ENCODE measurements at places on chromosomes 3 and 15.

DNA sequence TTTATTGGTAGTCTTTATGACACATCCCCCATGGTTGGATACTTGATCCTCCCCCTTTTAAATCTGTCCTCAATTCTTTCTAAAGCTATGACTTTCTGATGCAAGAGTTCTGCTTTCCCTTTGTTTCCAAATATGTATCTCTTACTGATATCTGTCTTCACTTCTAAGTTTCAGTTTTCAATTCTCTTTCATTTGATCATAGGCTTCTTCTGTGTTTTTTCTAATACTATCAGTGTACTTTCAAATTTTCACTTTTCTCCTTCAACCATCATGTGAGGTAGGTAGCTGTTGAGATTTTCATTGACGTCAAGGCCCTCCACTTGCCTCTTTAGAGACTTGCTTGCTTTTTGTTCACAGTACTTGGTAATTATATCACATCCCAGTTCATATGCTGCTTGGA lies 436.5 kb downstream of the CNTN4 start:
- no peak for DNase-seq

GRCh38 chr15:82132096-82132495 lies 86.3 kb upstream of the MEX3B start:
- no peak for DNase-seq

DNA sequence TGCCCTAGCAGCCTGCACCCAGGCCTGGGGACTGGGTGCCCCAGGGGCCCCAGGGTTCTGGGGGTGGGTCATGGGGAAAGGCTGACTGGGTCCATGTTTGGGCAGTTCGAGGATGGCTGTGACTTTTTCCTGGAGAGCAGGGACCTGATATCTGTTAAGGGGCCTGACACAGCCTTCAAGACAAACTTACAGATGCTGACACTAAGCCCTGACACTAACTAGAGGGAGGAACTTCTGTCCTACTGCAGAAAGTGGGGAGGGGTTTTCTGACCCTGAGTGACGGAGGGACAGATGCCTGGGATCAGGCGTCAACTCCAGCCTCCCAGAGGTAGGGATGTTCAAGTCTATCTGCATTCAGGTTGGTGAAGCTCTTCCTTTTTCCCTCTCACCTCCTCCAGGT lies 45.0 kb upstream of the SLC6A11 start:
- no peak for DNase-seq

- DNase-seq, result no peak
These were observed 78.3 kb downstream of the EEFSEC start for GRCh38 chr3:128231606-128232005.

DNA sequence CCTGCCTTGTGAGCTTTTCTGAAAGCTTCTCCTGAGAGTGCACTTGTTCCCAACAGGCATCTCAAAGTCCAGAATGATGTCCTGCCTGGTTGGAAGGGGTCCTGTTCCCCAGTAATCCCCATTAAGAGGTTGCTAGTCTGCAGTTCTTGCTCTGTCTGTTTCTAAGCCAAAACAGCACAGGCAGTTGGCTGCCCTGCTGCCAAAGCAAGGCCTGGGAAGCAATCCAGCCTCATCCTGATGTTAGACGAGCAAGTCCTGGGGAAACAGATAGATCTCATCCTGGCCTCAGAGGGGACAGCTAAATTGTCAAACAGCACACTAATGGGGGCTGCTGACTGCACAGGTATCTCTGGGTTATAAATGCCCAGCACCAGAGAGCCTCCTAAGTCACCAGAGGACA lies 198.0 kb downstream of the EPHB1 start:
- no peak for DNase-seq

DNA sequence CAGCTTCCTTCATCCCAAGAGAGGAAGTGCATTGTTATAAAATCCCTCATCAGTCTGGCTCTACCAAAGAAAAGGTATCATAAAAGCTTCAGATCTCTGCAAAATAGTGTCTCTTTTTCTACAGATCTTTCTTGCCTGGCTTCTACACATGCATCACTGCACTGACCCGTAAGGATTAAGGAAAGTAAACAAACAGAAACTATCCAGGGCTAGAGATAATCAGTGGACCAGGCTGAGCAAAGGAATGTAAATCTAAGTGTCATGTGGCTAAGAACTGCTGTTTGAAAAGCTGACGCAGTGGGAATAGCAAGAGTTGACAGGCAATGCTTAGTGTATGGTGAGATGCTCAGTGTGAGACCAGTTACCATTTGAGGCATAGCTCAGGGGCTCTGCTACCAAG lies 339.7 kb downstream of the IL5RA start:
- DNase-seq, result no peak

DNA sequence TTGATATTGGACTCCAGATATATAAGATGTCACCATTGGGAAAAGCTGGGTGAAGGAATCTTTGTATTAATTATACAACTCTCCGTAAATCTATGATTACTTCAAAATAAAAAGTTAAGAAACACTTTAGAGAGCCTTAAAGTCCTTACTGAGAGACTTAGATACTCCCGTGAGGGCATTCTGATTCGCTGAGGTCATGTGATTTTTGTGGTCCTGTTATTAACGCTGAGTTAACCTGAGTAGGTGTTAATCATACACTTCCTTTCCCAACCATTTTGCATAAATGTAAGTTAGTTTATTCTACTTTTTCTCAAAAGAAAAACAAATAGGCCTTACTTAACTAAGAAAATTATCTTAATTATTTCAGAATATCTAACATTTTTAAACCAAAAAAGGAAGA lies 67.1 kb upstream of the LMOD3 start:
- no peak for DNase-seq

DNA sequence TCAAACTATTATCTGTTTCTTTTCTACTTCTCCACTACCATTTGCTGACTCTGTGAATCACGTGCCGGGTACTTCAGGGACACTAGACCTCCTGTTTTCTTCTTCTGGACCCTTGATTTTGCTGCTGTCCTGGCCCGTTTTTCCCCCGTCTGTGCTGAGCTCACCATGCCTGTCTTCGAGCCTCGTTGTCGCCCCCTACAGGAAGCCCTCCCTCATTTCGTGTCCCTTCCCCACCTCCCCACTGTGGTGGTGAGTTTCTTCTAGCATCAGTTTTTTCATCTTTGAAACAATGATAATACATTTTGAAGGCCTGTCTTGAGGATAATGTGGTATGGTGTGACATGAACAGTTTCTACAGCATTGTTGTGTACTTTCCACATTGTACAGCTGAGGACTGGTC lies 12.8 kb downstream of the GABRG3 start:
- DNase-seq, result no peak

DNA sequence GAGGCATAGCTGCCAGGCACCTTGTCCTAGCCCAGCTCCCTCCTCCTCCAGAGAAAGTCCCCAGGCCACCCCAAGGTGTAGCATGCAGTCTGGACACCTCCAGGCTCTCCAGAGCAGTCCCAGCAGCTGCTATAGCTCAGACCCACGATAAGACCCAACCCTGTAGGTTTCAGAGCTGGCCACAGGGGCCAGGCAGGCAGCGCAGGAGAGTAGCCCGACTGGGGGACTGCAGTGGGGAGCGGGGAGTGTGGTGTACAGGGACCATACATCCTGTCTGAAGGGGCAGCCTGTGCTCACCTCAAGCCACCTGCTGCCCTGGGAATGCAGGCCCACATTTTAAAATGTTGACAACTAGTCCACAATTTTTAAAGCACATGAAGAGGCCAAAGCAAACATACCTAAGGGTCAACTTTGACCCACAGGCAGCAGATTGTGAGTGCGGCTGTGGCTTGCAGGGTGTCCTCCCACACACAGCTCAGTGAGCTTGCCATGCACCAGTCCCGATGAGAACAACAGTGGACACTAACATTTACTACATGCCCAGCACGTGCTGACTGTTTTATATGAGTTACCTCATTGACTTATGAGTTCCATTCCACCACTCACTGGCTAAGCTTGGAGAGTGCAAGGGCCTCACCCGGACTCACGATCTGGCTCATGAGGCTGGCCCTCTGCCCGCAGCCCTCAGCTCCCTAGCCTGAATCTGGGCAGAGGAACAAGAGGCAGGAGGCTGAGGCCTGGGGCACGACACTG lies 81.4 kb downstream of the DNAJB8 start:
- no peak for DNase-seq

- no peak for DNase-seq
These were observed 36.7 kb downstream of the ARHGEF3 start for GRCh38 chr3:56764904-56765547.

DNA sequence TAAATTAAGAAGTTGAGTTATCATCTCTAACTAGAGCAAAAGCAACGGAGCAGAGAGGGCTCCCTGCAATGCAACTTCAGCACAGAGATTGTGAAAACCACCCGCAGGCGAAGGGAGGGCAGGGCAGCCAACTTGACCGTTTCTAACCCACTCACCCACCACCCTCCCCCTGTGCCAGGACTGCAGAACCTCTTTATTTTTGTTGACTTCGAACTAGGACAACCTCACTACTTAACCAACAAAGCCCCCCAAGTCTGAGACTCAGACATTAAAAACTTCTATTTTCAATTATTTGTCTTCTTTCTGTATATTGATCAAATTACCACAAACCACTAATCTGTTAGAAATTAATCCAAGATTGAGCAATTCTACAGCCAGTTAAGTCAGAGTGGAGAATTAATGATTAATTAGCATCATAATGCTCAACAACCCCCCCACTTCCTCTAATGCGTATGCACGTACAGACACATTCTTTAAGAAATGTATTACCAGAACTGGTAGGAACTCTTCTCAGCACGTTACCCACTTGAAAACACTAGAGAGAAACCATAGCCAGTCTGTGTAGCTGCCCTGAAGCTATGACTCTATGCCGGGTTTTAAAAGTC lies 2.0 kb downstream of the MGLL start:
- no peak for DNase-seq

DNA sequence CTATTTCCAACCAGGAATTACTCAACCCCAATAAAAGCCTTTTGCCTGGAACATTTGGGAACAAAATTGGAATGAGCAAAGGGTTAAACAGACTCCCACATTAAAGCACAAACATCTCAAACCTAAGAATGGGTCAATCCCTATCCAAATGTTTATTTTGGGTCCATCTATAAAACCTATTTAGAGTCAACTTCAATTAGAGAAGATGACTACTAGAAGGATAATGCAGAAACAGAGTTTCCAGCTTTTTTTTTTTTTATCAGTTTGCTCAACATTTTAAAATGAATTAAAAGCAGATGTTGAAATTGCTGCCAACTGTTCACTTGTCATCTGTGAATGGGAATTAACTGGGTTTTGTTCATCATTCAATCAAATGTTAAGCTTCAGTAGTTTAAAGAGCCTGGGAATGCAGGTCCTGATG lies 4.1 kb upstream of the TBC1D23 start:
- no peak for DNase-seq

- DNase-seq, result no peak
These were observed 122.6 kb upstream of the CCNL1 start for GRCh38 chr3:157282261-157283191.

- DNase-seq, result no peak
These were observed 9.5 kb downstream of the CCR9 start for GRCh38 chr3:45895686-45896468.

DNA sequence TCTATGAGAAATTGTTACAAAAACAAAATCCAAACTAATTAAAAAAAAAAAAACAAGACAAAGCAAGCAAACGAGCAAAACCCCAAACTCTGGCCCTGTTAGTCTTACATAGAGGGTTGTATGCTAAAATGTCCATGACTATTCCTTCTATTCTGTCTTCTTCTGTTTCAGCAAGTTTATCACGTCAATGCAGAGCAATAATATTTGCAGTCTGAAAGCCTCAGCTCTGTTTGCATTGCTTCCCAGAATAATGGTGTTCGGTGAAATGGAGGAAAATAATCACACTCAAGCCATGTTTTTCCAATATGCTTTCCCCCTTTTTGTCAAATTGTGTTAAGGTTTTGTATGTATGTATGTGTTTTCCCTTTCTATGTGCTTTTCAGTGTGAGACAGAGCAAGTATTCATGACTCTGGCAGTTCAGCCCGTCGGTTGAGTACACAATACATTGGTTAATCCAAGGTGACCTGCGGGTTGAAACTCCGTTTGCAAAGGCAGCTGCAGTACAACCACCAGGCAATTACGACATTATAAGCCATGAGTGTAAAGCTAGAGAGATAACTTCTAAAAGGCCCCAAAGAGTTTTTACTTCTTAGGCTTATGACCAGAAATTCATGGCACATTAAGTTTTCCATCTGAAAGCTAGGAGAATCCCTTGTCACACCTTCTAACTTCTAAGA lies 34.9 kb upstream of the MAGI1 start:
- DNase-seq, result no peak

GRCh38 chr3:18237251-18238005 lies 187.7 kb downstream of the SATB1 start:
- DNase-seq, result no peak

DNA sequence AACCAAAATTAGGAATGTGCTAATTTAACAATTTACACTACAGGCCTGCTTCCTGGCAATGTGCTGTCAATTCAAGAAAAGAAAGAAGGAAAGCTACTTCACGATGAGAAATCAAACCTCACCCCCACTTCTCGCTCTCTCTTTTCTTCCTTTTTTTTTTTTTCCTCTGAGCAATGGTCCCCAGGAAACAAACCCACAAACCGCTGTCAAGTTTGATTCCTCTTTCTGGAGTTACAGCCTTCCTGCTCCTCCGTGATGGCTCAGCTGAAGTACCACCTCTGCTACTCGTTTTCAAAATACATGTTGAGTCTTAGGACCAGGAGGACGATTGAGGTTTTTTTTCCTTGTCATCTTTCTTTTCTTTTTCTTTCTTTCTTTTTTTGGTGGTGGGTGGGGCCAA lies 3.4 kb upstream of the TRIM71 start:
- DNase-seq, result no peak

DNA sequence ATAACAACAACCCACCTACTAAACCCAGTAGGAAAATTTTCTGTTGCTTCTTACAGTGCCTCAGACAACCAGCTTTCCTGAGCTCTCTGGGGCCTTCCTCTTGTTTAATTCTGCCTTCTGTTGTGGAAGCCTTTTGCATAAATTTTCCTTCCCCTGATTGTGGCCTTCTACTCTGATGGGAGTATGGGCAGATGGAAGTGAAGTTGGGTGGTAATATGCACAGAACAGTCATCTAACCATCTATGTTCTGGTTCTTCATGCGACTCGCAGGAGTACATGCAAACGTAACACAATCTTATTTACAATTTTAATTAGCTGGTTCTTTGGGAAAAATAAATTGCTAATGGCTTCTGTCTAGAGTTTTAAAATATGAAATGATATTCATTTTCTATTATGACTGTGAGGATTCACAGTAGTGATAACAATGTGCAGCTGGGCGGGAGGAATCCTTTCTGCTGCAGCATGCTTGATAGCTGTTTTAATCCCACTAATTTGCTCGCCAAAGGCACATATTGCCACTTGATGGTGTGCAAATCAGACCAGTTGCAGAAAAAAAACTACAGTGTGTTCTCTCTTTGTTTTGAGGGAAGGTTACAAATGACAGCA lies 311.5 kb upstream of the ROPN1 start:
- no peak for DNase-seq

Data from anterior cingulate cortex (tissue), 58 donors.